ENCODE measurements at places on chromosomes 5 and 9.

DNA sequence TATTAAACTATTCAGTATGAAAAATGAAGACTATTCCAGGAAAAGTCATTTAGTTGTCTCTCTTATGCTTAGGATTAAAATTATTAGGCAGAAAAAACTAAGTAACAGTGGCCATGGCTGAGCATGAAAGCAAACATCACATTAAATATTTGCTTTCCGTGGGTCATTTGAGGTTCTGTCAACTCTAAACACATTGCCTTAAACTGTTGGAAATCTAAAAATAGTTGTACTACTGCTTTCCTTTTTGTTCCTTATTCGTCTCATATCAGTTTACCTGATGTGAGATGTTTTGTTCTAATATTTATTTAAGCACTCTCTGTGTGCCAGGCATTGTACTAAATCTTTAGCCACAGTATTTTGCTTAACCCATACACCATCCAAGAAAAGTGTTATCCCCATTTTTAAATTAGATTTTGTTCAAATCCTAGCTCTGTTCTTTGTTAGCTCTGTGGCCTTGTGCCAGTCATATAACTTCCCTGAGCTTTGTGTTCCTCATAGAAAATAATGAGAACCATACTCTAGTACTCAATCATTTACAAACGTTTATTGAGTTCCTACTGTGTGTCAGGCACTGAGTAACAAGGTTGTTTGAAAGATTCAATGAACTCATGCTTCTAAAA is 18.7 kb upstream of the ZNF608 start:
- no peak for DNase-seq

- DNase-seq = no peak
Measured at GRCh38 chr5:6525910-6526309, 77.3 kb downstream of the UBE2QL1 start.

GRCh38 chr5:154611341-154611767 is 133.3 kb upstream of the HAND1 start:
- no peak for DNase-seq

DNA sequence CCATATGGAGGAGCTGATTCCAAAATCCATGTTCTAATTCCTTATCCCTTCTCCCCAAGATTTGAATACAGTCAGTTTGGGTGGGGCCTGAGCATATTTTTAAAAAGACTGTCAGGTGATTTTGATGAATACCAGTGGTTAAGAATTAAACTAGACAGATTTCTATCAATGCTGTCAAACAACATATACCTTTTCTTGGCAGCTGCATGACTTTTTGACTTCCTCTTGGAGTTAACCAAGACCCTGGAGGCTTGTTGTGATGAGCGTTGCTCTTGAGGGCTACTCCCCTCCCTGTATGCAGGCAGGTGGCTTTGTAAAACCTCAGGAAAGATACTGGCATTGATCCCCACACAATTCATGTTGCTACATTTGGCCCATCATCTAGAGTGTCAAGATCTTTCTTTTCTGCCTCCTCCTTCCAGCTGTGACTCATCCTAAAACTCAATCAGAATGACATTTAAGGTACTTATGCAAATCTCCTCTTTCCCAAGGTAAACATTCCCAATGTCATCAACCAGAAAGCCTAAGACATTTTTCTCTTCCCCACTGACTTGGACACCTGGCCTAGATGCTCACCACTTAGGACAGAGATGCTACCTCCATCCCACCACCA is 61.7 kb downstream of the PPP2R2B start:
- no peak for DNase-seq

GRCh38 chr9:131140550-131140949 is 15.2 kb downstream of the NUP214 start:
- no peak for DNase-seq

- no peak for DNase-seq
Measured at GRCh38 chr5:168270476-168270875, 21.0 kb upstream of the WWC1 start.

GRCh38 chr9:121483049-121483448 is 16.6 kb downstream of the GGTA1 start:
- no peak for DNase-seq

GRCh38 chr5:34571677-34572041 is 84.5 kb upstream of the RAI14 start:
- DNase-seq = no peak

DNA sequence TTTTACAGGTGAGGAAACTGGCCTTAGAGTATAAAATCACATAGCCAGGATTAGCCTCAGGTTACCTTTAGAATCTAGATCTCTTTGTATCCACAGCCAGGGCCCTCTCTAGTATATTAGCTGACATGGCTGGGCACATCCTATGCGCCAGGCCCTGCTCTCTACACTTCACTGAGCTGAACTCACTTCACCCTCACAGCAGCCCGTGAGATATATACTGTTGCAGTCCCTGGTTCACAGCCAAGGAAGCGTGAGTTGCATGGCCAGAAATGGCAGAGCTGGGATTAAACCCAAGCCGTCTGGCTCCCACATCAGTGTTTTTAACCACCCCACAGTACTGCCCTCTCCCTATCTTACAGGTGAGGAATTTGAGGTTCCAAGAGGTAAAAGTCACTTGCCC is 58.4 kb downstream of the DAB2IP start:
- DNase-seq = no peak

DNA sequence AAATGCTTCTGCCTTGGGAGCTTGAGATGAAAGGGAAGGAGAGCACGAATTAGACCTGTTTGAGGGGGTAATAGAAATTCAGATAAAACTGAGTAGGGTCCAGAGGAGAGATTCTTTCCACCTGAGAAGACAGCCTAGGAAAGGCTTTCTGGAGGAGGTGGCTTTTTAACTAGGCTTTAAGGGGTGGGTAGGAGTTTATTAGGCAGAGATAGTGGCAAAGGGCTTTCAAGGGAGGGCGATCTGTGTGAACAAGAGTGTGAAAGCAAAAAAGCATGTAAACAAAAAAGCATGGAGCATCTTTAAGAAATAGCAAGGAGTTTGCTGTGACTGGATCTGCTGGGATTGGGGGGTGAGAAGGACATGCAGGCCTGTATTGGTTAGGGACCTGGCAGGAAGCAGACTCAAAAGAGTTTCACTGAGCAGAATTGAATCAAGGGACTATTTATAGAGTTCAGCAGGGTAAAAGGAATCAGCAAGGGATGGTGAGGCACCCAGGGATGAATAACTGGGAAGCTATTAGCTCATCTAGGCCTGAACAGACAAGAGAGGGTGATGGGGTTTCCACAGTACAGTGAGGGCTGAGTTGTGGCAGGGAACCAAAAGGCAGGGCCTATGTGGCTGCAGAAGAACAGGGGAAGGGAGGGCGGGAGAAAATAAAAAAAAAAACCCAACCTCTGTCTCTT is 18.8 kb downstream of the SLC1A1 start:
- no peak for DNase-seq

DNA sequence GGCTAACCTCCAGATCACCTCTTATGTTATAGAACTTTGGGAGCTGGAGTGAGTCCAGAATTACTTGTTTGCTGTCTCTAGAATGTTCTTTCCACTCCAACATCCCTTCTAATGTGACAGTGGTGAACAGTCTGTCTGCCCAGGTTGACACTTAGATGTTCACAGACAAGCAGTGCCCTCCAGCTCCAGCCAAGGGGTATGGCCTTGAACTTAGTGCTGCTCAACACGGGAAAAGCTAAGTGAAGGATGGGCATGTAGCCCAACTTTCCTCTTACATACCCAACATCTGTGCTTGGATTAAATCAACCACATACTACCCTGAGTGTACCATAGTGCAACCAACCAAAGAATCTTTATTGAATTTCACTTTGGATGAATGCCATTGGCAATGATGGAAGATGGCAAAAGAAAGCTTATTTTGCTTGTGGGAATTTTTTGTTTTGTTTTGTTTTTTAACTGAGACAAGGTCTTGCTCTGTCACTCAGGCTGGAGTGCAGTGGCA is 201.2 kb downstream of the NXNL2 start:
- DNase-seq = no peak

GRCh38 chr5:116947691-116948528 is 373.3 kb upstream of the SEMA6A start:
- DNase-seq = peak; percentile 63

DNA sequence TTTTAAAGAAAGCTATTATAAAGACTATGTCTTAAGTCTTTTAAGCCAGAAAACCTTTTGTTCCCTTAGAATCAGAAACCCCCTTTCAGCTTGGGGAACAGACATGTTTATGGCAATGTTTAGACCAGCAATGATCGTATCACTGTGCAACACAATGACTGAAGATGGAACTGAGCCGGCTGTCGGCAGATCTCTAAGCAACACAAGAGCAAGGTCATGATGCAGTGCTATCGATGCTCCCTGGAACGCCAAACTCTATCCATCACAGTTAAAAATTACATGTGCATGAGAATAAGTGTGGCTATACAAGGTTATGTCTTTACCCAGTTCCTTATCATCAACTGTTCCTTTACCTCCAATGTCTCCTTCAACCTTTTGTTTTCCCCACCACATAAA is 1.8 kb upstream of the RNF44 start:
- DNase-seq = no peak

DNA sequence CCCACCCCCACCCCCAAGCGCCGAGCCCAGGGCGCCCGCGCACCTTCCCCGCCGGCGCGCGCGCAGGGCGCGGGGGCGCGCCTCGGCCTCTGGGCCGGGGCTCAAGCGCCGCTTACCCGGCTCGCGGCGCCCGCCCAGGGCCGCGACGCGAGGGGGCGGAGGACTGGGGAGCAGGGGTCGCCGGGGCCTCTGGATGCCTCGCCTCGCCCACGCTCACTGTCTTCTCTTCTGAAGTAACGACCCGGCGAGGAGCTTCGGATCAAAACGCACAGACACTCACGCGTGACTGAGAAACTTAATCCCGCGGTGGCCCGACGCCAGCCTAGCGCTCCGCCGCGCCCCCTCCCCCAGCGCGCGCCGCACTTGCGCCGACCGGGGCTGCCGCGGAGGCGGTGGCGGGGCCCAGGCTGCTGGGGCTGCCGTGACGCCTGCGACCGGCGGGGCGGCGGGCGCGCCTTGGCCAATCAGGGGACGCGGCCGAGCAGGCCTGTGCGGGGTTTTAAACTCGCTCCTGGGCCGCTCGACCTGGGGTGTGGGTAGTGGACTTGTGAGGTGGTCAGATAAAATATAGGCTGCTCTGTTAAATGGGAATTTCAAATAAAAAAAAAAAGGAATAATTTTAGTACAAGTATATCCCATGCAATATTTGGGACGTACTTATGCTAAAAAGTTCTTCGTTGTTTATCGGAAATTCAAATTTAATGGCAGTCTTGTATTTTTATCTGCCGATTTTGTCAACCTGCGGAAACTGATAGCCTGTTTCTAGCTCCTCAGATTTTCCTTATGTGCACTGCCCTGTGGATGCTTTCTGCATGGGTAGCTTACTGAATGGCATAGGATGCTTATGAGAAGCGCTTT is at the start of gene MPDZ:
TSS of gene MPDZ (minus strand) at position 409 of the 858 bp plus-strand sequence. CDS start 29,377 bp downstream, outside the sequence.
- no peak for DNase-seq

DNA sequence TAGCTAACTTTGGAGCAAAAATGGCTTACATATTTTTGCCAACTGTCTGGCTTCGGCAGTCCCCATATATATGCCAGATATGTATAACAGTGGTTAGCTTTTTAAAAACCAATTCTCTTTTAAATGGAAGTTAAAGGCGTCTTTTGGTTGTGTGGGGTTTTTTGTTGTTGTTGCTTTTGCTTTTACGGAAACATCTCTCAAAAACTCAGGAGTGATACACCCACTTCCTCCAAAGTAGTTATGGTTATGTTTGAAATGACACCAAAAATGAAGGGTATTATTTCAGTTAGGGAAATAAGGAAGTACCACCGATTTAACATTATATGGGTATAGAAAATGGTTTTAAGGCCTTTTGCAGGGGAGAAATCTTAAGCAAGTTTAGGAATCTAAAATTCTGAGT is 2.3 kb downstream of the CNOT8 start:
- no peak for DNase-seq

Data from SW 1271 (cell line).